ENCODE measurements at places on chromosomes 11 and 22.

GRCh38 chr11:110196884-110197420 lies 99.5 kb downstream of the RDX start:
- peak; percentile 44 for DNase-seq

DNA sequence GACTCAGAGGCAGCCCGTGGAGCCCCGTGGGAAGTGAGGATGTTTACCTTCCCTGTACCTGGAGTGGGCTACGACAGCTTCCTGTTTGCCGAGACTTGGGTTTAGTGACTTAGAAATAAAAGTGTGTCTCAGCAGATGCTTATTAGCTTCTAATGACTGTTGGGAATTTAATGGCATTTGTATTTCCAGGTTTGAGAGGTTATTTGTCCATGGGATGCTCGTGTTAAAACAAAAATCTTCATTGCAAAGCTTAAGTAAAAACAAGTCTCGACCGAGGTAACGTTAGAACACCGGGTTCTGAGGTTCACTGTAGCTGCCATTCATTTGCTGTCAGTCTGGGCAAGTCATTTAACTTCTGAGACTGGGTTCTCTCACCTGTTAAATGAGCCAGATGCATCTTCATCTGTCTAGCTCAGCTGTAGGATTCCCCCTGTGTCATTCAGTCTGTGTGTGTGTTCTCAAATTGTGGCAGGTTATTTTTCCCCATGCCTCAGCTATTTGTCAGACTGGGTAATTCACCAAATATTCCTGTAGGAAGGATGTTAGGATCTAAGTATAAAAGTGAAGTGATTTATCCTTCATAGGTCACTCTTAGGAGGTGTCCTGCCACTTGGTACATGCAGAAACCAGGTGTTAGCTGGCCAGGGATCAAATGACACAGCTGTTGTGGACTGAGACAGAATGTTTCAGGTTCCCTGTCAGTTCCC lies 791 bp downstream of the EI24 start:
- DNase-seq, result no peak

DNA sequence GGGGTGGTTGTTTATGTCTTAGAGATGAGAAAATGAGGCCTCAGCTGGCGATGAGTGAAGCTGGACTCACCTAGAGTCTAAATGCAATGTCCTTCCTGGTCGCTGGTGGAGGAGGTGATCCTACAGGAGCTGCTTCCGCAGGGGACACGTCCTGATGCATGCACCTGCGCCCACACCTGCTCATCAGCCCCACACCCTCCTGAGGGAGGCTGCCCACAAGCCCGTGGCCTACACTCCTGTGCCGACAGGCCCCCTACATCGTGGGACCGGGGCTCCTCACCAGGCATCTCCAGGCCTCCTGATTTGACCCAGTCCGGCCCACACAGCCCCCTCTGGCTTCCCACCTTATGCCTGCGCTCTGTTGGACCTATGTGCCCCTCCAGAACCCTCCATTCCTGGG lies 857.2 kb downstream of the TBC1D22A start:
- DNase-seq, result peak; percentile 42

DNA sequence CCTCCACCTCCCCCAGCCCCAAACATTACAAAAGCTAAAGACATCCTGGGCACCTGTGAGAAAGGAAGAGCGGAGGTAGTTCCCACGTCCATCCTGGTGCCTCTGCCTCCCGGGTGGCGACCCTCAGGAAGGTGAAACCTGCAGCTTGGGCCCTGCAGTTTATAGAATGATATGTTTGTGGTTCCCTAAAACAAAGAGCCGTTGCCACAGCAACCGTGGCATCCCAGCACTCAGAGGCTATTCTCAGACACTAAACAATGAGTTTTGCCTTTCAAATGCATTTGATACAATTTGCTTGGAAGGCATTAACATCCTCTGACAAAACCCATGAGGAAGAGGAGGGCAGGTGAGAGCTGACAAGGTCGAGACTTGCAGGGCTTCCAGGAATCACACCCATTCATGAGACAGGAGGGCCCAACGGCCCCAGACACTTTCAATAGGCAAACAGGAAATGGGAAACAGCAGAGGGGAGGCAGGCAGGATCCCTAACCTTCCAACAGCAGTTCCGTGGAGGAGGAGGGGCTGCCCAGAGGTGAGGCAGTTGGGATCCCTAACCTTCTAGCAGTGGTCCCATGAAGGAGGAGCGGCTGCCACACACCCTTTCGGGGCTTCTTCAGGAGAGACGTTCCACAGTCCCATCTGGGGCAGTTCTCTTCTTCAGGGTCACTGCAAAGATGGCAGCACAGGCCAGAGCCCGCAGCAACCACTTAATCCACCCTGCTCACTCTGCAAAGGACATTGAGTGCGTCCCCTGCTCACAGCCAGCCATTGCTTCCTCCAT lies 379.2 kb downstream of the SHANK2 start:
- DNase-seq, result no peak

DNA sequence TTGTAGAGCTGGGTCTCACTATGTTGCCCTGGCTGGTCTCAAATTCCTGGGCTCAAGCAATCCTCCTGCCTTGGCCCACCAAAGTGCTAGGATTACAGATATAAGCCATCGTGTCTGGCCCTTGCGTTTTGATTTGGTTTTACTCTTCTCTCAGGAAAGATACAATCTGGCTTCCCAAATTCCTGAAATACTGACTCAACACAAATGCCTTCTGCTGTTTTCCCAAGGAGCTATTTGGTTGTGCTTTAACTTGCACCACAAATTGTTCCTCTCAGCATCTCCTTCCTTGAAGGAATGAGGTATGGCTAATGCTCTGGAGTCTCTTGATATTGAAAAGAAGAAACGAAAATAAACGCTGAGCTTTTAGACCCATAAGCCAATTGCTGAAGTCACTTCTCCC lies 110.0 kb upstream of the PAX6 start:
- no peak for DNase-seq

DNA sequence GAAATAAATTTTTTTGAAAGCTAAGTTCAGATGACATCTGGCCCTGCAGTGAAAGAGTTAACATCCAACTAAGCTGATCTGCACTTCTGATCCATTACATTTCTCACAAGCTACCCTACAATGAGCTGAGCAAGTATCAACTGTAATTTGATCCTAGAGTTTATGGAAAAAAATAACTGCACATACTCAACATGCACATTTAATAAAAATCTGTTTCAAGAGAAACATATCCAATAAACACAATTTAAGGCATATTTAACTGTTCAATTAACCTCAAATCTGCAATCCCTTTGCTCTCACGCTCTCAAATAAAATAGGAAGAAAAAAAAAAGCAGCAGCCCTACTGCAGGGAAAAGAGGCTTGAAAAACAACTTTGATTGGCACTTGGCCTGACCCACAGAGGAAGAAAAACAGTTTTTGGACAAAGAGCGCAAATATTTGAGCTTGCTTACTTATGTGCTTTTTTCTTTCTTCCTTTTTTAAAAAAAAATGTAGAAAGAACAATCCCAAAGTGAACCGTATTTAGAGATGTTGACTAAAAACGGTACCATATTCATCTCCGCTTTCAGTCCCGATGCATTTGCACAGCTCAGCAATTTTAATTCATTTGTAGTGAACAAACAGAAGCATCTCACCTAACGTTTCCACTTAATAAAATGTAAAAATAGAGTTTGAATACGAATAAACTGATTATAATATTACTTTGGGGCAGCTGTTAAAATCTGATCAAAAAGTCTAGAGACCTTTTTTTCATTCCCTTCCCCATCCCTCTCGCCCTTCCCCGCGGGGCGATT lies 1.6 kb downstream of the SESN3 start:
- DNase-seq, result no peak

- no peak for DNase-seq
Observed at GRCh38 chr11:27203077-27203647, 159.9 kb downstream of the CCDC34 start.

DNA sequence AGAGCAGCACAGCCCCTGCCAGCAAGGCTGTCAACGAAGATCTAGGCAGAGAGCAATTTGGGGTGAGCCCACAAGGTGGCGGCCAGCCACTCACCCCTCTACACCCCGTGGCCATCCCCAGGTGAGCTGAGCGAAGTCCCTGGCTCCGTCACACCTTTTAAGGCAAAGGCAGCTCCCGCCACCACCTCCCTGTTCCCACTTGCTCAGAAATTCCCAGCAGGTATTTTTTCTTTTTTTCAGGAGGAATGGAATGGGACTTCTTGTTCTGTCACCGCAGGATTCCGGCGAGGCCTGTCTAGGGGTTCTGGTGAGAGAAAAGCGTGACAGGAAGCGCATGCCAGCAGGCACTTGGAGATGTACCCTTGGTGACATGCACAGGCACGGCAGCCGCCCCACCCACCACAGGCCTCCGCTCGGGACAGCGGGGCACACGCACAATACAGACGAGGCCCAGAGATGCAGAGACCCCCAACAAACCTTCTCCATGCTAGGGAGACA lies 10.0 kb downstream of the RPL3 start:
- peak; percentile 72 for DNase-seq

- DNase-seq, result no peak
Observed at GRCh38 chr11:128884703-128885338, 6.3 kb upstream of the KCNJ5 start.

- DNase-seq, result no peak
Observed at GRCh38 chr11:14140991-14141390, 178.5 kb downstream of the SPON1 start.

- DNase-seq, result no peak
Observed at GRCh38 chr22:27760474-27760873, 41.1 kb downstream of the MN1 start.

Measured in right atrium auricular region (tissue), 2 donors.